ENCODE measurements at places on chromosomes 5 and 9. TPM values are rescaled to one million over a fixed set of nuclear protein-coding genes. Genes with fewer than 3 reads are reported as not detected.

The MLANA gene
- not detected for total RNA-seq

The KCNV2 gene
- total RNA-seq, result not detected

The ECSCR gene
- 5.5 TPM for total RNA-seq

The COL5A1 gene
- 4.5 TPM for total RNA-seq

The PCDHGA4 gene
- total RNA-seq, result 8.4 TPM

The TRAF1 gene
- total RNA-seq, result 2.5 TPM

The OR1J1 gene
- not detected for total RNA-seq

The SURF6 gene
- total RNA-seq, result 14.7 TPM

The DNM1 gene
- 71.7 TPM for total RNA-seq

The SPATA31A3 gene
- total RNA-seq, result not detected

The LCN10 gene
- not detected for total RNA-seq

The STKLD1 gene
- total RNA-seq, result 1.6 TPM

The KLHL3 gene
- 8.7 TPM for total RNA-seq

The NR4A3 gene
- 8.7 TPM for total RNA-seq

The CDC25C gene
- total RNA-seq, result 2.3 TPM

The PTPN3 gene
- total RNA-seq, result 5.3 TPM

The SEMA6A gene
- 24.2 TPM for total RNA-seq

The AIF1L gene
- 17.8 TPM for total RNA-seq

The FOXD4L4 gene
- total RNA-seq, result 0.78 TPM

The CNTFR gene
- total RNA-seq, result 14.0 TPM

The IL5 gene
- total RNA-seq, result not detected

The RGS7BP gene
- total RNA-seq, result 17.6 TPM

The KIF27 gene
- total RNA-seq, result 17.3 TPM
